Amygdala (tissue), 56 donors: ENCODE measurements at places on chromosomes 1 and 21.

- no peak for DNase-seq
These were observed 97.2 kb downstream of the KCNN3 start for GRCh38 chr1:154772606-154773506.

DNA sequence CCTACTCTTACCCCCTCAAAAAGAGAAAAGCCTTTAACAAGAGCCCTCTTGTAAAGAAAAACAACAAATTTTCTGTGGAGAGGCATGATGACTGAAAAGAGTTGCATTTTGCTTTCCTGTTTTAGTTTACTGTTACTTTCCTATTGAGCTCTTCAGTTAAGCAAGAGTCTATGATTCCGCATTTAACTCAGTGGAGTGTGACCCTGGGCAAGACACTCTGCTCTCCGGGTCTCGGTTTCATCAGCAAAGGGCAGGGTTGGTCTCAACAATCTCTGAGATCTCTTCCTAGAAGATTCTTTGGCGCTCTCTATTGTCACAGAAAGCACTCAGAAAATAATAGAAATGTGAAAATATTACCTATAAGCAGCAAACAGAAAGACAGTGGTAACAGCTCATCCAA, 175.7 kb downstream of the TGFBR3 start:
- no peak for DNase-seq

- DNase-seq = no peak
These were observed 58.3 kb upstream of the TARBP1 start for GRCh38 chr1:234537236-234537635.

DNA sequence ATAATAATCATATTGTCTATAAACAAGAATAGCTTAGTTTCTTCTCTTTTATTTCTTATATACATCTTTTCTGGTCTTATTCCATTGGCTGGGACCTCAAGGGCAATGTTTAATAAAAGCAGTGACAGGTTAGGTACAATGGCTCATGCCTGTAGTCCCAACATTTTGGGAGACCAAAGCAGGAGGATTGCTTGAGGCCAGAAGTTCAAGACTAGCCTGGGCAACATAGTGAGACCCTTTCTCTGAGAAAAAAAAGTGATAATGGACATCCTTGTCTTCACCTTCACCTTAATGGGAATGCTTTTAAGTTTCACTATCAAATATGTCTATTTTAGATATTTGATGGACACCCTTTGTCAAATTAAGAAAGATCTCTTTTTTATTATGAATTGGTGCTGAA, 8.1 kb downstream of the B3GALT5 start:
- no peak for DNase-seq

GRCh38 chr1:223824712-223825111, 21.0 kb downstream of the TP53BP2 start:
- no peak for DNase-seq

- no peak for DNase-seq
These were observed 155.9 kb downstream of the LYPLAL1 start for GRCh38 chr1:219329578-219329977.

DNA sequence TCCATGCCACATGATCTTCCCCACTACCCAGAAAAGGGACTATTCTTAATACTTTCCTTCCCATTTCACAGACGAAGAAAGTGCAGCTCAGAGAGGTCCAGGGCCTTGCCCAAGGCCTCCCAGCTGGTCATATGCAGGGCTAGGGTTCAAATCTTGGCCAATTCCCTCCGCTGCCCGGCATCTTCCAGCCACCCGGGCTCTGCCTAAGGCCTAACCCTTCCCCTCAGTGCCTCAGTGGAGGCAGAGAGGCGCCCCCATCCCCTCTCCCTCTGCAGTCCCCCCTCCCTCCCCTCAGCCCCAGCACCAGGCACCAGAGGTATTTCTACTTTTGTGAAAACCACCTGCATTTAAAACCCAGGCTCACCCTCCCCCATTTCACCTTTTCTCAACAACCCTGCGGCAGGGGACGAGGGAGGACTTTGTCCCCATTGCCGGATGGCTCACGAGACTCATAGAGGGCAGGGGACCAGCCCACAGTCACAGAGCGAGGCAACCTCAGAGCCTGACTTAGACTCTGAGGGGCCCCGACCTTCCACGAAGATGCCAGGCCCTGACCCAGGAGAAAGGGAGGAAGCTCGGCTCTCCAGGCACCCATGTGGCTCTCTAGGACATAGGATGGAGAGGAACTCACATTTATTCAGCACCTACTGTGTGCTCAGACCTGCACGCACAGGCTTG, 12.3 kb downstream of the LAPTM5 start:
- DNase-seq = no peak
